ENCODE measurements at places on chromosomes 3 and 15.

GRCh38 chr3:66242788-66243464 lies 22.1 kb downstream of the SLC25A26 start:
- no peak for DNase-seq

- DNase-seq = no peak
Measured at GRCh38 chr15:84731774-84732173, 15.8 kb upstream of the SEC11A start.

DNA sequence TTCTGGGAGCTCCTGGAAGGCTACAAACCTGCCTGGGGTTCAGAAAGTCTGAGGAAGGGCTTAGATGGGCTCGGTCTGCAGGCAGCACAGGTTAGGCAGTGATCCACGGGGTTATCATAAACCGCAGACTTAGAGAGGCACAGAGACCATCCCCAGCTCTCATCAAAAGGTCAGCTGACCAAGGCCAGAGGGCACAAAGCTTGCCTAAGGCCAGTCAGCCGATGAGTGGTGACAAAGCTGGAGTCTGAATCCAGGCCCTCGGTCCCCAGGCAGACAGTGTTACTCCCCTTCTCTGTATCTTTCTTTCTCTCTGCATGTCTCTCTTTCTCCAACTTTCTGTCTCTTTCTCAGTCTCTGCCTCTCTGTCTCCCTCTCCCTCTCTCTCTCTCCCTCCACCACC lies 56.5 kb downstream of the ADCY5 start:
- no peak for DNase-seq

DNA sequence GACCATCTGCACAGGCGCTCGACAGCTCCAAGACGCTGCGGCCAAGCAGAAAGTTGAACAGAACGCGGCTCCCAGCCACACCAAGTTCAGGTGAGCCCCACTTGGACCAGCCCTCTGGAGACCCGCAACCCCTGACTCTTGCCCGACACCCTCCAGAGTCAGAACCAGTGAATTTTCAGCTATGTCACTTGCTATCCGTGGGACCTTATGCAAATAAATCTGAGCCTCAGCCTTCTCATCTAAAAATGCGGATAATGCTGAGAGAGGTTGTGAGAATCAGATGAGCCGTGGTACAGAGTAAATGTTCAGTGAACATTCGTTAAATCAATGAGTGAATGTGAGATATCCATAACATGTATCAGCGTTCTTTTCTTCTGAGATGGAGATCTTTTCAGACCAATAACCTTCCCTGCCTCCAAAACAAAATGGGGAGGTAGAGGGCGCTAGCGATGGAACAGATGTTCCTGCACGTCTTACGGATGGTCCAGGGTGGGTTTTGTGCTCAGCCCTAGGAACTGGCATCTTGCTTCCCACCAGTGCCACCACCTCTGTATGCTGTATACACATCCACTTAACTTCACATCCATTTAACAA lies 524 bp downstream of the MRPS11 start:
- DNase-seq = no peak

- no peak for DNase-seq
Measured at GRCh38 chr3:151327571-151328198, 1.7 kb downstream of the P2RY13 start.

DNA sequence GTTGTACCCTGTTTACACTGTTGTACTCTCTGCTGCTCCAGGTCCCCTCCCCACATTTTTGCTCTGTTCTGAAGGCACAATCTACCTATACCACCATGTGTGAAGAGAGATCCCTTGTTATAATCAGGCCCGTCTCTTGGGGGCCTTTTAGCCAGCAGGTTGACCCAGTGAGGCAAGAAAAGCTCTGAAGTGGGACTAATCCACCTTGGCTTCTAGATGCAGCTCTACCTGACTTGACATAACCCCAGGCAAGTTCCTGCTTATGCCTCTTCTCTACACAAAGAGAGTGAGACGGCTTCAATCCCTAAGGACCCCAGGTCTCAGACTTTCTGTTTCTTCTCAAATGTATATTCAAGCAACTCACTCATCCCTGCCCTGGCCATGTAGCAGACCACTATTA lies 56.9 kb upstream of the MANF start:
- no peak for DNase-seq

GRCh38 chr15:52351206-52351908 lies 55.8 kb upstream of the MYO5C start:
- no peak for DNase-seq

DNA sequence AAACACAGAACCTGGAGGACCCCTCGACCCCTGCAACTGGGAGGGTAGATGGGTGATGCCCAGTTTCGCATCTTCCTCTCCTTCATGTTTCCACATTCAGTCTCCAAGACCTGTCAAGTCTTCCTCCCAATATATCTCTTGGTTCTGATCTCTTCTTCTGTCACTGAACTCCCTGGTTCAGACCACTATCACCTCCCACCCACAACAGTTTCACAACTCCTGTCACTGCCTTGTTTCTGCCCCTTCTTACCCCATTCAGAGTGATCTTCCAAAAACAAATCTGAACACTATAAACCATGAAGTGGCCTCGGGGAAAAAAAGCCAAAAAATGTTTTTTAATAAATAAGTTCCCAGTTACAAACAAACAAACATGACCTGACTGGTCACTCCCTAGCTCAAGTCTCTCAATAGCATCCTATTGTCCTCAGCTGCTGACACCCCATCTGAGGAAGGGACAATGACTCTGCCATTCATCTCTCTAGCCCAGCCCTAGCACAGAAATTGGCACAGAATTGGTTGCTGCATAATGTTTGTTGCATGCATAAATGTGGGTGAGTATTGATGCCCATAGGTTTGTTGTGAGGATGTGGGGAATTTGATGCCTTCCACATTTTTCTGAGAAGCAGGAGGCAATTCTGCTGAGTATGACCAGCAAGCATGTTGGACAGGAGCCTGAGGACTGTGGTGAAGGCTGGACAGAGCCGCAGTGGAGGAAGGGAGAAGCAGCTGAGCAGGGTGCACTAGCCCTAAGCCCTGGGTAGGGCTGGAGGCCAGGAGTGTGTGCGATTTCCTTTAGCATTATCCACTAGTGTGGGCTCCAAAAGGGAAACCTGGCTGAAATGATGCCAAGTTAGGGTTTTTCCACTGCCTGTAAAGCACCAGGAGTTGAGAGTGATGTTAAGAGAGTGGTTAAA lies 12.2 kb upstream of the XYLB start:
- DNase-seq = no peak

DNA sequence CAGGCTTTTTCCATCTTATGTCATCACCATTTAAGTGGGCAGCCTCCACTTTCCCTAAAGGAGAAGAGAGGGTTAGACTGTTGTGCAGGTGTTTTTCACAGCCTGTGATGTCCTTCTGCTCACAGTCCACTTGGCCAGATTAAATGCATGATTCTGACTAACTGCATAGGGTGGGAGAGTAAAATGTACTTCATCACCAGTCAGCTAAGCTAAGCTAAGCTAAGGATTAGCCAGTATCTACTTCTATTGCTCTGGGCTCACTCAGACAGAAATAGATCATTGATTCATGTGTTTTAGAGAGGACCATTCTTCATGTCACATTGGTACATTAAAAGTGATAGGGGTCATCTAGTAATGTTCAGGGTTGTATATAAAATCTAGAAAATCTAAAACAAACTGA lies 1013.1 kb downstream of the NTRK3 start:
- DNase-seq = no peak

DNA sequence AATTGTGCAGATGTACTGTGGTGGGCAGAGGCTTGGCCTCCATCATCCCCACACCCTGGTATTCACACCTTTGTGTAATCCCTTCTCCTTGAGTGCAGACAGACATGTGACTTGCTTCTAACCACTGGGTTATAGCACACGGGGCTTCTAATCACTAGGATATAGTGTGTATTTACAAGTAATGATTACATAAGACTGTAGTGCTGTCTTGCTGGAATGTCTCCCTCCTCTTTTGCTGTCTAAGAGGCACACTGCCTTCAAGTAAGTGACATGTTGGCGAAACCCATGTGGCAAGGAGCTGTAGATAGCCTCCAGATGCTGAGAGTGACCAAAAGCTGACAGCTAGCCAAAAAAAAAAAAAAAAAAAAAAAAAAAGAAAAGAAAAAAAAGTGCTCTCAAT lies 542.7 kb upstream of the MDFIC2 start:
- DNase-seq = no peak

DNA sequence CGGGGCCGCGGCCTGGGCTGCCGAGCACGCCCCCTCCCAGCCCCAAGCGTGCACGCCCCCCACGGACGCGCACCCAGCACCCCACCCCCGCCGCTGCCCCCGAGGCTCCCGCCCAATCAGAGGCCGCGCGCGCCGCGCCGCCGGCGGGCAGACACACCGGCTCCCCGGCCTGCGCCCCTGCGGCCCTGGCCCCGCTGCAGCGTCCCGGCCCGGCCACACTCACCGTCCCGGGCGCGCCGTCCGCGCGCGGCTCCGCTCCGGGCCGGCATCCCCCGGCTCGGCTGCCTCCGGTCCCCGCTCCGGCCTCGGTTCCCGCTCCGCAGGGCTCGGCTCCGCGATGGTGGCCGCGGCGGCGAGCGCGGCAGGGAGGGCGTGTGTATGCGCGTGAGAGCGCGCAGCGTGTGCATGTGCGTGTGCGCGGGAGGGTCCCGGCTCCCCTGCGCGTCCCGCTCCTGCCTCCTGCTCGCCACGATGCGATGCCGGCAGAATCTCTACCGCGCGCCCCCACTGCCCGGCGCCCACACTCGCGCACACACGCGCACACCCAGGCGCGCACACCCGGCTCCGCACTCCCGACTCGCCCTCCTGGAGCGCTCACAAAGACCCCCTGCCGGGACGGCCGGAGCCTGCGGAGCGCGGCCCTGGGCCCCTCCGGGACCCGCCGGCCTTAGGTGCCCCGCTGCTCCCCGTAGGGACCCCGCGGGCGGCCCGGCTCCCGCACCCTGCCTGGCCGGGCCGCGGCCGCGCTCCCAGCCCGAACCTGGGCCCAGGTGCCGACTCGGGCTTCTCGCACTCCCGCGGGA lies 186.5 kb upstream of the LINGO1 start:
- no peak for DNase-seq

DNA sequence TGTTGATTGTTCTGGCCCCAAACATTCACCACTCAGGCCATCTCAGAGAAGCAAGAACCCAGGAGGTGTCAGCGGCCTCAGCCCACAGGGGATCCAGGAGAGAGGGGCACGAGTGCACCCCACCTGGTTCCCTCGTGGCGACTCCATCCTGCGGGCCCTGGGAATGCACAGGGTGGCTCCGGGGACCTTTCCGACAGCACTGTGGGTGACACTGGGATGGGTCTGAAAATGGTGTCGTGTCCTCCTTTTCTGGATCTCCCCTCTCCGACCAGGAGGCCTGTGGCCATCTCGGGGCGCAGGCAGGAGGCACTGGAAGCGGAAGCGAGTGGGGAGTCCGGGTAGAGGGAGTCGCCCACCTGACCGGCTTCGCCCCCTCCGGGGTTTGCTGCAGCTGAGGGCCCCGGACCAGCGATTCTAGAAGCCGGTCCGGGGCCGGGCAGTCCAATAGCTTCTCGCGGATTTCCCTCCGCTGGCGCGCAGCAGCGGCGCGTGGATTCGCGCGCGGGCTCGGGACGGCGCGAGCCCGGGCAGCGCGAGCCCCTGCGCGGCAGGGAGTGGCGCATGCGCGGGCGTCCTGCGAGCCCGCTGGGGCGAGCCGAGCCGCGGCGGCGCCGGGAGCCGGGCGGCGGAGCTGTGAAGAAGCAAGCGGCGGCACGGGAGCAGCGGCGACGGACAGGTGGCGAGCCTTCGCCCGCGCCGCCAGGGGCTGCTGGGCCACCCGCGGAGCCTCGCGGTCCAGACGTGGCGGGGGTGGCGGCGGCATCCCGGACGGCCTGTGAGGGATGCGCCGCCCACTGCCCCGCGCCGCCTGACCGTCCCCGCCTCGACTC lies at the start of gene DOCK3:
Gene DOCK3 (plus strand): TSS at position 579 of the 830 bp plus-strand sequence. CDS start 337 bp downstream, outside the sequence.
- peak; percentile 12 for DNase-seq

DNA sequence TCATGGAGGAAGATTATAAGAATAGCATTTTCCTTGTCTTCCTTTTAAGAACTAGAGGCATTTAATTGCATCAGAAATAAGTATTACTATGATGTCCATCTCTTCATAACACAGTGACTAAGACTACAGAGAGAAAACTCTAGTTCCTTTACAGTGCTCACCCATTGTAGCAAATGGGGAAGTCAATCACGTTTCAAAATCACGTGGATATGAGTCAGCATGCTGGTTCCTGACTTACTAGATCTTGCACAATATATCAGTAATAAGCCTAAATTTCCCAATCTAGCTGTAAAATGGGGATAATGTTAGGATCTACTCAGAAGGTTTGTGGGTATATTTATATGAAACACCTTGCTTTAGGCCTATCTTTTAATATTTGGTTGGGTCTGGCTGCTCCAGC lies 254.8 kb upstream of the EOMES start:
- DNase-seq = no peak

DNA sequence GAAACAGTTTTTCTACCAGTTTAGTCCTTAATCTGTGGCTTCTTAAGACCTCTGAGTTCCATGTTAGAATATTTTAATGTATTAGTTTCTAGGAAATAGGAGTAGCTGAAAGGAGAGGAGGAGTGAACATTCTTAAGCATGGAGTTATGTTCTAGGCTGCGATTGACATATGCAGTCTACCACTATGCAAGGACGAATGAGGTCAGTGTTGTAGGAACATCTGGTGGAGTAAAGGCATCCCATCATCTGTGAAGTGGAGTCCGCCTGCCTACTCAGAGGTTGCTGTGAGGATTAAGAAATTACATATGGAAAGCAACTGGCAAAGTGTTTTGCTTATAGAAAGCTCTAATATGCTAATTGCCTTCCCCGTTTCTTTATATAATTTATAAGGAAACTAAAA lies 45.1 kb downstream of the SNAPC5 start:
- DNase-seq = no peak

GRCh38 chr15:47390208-47390765 lies 327.0 kb upstream of the SEMA6D start:
- DNase-seq = no peak

DNA sequence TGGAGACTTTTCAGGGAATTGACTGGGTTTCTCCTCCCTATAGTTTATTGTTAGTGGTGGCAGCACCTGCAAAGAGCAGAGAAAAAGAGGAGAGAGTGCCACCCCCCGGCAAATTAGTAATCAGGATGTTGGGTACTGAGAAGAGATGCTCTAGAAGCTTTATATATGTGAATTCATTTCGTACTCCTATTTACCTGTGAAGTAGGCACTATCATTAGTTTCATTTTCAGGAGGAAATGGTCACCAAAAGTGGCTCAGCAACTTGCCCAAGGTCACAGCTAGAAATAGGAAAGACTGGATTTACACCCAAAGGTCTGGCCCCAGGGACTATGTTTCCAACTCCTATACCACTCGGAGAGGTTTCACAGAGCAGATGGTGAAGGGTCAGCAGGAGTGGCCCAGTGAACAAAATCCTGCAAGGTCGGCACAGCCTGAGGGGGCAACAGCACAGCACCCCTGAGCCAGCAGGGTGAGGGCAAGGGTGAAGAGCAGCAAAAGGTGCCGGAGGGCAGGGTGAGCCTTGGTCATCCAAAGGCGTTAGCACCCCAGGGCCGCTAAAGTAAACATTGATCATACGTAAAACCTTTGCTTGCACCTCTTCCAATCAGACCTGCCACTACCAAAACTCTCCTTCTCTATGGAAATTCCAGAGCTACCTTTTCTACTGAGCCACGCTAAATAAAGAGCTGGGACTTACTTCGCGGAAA lies 23.6 kb downstream of the VGLL4 start:
- DNase-seq = no peak

- no peak for DNase-seq
Measured at GRCh38 chr15:91208371-91208770, 108.3 kb downstream of the SV2B start.

- no peak for DNase-seq
Measured at GRCh38 chr3:37590328-37591079, 271.2 kb upstream of the CTDSPL start.

GRCh38 chr3:152356870-152357276 lies 88.1 kb downstream of the MBNL1 start:
- DNase-seq = no peak
